ENCODE measurements at places on chromosomes 6 and 20.

DNA sequence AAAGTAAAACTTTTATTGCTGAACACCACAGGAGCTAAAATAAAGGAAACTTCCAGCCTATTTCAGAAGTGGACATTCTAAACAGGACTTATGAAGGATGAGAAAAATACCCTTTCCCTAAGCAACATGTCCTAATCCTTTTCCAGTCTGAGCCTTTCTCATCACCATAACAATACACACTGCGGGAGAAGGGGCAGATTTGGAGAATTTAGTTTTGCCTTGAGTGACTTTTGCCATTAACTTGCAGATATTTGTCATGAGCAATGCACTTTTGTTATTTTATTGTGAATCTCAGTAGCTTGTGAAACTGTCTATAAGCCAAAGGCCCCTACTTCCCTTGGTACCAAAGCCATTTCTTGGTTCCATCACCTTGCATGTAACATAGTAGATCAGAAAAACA, 53.0 kb upstream of the OLIG3 start:
- DNase-seq, result no peak

DNA sequence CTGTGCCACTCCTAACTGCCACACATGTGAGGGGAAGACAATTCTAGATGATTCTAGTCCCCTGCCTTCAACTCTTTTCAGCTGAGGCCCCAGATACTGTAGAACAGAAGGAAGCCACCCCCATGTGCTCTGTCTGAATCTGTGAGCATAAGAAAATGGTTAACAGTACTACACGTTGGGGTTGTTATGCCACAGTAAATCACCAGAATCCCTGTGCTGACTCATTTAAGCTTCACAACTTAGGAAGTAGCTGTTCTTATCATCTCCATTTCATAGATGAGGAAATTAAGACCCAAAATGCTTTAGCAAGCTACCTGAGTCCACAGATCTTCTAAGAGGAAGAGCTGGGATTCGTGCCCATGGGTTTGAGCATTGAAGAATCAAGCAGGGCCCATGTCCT, 27.4 kb upstream of the SCRT2 start:
- no peak for DNase-seq

- no peak for DNase-seq
These were observed 4.5 kb downstream of the SNX5 start for GRCh38 chr20:17964073-17964472.

DNA sequence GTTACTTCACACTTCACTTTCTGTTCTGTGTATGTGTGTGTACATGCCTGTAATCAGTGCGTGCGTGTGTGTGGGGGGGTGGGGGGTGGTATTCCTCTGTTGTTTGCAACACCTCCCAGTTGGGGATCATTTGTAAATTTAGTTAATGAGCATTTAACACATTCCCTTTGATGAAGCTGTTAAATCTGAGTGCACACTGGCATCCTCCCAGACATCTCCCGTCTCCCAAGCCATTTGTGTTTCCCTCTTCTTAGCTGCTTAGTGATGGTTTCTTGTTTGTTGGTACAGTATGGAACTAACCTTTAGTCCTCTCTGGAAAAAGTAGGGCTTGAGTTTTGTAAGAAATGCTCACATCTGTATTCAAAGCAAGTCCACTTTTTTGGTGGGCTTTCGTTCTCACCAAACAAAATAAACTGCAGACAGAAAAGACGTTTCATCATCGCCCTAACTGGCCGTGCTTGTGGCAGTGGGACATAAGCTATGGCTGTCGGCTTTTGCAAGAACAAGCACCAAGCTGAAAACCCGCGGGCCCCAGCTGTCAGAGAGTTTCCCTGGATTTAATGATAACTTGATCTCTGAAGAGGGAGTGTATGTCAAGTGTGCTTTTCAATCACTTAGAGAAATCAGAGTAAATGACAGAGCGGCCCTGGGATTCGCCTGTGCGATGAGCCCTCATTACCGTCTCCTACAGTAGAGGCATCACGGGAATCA, 54.9 kb upstream of the SASH1 start:
- no peak for DNase-seq

- DNase-seq, result no peak
These were observed 23.7 kb upstream of the PPP1R14C start for GRCh38 chr6:150119173-150119572.

- DNase-seq, result no peak
These were observed 510.7 kb upstream of the SULF2 start for GRCh38 chr20:48295966-48296421.

DNA sequence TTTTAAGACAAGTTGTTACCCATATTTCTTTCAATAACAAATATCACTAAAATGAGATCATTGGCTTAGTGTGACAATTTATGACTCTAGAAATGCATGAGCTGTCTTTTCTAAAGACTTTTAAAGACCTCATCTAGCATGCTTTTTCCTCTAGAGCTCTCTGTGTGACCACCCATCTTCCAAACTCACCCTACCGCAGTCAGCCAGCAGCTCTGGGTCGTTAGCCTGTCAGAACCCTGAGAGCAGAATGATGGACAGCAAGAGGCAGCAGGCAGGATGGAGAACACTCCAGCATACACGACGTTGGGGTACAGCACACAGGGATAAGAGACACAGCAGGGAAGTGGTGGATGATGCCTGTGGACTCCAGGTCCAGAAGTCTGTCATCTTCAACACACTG, 45.1 kb upstream of the TBX18 start:
- DNase-seq, result no peak

GRCh38 chr20:53813636-53814035, 220.0 kb upstream of the ZNF217 start:
- DNase-seq, result no peak

- DNase-seq, result no peak
These were observed 4.1 kb downstream of the LINC00237 start for GRCh38 chr20:21101932-21102575.

- no peak for DNase-seq
These were observed 58.6 kb downstream of the GFOD1 start for GRCh38 chr6:13428583-13429405.

DNA sequence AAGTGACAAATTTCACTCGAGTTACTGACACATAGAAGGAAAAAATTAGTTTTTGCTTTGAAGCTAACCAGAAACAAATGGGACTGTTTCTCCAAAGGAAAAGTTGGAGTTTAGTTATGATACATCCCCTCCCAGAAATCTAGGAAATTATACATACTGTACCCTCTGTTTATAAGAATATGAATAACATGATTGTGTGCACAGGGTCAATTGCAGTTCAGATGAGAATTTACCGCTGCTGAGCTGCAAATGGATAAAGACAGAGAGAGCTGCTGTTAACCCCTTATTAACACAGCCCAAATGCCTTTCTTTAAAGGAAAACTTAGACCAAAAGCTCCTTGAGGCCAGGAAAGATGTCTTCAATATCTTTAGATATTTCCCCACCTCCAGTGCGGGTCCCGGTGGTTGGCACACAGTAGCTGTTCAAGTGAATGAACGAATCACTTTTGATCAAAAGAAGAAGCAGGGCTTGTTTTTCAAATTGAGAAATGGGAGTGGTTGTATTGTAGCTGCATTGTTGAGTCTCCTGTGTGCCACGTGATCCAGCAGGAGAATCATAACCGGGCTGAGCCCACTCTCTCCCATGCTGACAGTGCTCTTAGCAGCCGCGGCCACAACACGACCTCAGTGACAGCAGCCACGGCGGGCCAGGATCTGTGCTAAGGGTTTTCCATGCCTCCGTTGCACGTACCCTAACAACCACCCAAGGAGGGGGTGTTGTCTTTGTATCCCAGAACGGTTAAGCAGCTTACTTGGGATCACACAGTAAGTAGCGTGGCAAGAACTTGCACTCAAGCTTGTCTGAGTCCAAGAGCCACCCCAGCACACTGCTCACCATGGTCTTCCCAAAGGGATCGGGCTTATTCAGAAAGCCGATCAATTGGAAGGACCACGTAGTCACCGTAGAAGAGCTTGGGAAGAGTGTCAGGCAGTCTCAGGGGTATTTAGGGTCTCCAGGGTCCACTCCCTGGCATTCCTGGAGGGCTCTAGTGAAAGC, 53.5 kb upstream of the BMP6 start:
- DNase-seq, result no peak

DNA sequence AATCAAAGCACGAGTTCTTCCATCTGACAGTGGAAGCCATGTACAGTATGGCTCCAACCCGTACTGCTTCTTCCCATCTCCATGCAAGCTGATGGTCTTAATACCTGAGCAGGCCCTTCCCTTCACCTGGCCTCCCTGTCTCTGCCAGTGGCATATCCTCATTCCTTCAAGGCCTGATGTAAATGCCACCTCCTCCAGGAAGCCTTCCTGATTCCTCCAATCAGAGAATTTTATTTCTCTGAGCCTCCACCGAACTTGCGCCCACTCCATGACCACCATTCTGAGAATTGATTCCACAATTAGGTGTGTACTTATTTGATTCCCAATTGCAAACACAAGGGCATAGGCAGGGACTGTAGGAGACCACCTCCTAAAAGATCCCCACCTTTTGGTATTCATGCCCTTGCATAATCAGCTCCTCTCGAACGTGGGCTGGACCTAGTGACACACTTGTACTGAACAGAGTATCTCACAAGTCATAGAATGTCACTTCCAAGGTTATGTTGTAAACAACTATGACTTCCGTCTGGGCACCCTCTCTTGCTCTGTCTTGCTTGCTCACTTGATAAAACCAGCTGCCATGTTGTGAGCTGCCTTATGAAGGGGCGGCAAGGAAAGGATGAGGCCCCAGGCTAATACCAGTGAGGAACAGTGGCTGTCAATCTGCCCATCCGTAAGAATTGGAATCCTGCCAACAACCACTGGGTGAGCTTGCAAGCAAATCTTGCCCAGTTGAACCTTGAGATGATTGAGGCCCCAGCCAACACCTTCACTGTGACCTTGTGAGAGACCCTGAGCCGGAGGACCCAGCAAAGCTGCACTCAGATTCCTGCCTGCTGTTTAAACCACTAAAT, 38.8 kb downstream of the CPNE5 start:
- no peak for DNase-seq

DNA sequence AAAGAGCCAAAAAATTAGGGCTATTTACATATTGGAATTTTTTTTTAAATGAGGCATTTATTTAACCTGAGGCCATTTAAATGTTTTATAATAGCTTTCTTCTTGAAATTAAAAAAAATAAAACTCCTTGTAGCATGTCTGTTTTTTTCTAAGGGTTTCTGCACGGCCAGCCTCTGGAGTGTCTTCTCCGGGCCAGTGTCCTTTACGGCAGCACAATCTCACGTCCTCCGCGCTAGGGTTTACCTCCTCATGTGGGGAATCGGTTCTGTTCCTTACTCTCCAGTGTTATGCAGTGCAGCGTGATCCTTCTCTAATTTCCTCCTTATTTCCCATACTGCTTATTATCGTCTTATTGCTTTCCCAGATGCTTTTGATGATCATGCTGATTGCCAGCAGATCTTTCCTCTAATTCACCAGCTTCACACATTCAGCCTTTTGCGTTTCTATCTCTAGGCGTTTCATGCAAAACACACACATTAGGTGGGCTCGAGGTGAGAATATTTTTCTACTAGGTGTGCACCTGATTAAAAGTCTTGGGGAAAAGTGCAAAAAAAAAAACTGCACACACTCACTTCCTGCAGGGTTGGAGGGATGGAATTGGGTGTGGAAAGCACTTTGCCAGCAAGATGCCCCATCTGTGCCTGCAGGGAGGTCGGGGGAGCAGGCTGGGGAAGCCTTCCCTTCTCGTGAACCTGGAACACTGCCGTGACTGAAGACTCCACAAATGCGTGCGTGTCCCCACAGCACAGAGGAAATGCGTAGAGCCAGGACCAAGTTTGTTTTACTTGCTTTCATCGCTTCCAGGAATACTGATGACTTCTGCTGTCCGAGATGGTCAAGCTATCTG, 56.1 kb downstream of the PSMG4 start:
- DNase-seq, result no peak

GRCh38 chr6:64034910-64035655, 399.5 kb downstream of the PHF3 start:
- no peak for DNase-seq

DNA sequence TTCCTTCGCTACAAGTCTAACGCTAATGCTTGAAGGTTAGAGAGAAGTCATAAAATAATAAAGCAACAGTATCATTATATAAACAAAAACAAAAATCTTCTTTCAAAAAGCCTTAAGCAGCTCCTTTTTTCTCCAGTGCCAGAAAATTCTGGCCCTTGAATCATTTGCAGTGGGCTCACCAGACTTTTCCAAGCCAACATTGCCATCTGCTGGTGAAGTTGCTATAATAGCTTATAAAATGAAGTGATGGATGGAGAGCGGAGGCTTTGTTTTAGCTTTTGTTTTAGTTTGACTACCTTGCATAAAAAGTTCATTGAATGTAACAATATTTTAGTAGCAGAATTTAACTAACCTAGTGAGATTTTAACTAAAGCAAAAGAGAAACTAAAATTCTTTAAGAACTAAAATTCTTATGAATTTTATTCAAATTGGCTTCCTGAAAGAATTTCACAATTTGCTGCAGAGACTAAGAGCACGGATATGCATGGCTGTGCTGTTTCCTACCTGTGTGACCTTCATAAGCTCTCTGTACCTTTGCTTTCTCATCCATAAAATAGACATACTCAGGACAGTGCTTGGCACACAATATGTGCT, 44.8 kb upstream of the SLC2A12 start:
- DNase-seq, result peak; percentile 28

DNA sequence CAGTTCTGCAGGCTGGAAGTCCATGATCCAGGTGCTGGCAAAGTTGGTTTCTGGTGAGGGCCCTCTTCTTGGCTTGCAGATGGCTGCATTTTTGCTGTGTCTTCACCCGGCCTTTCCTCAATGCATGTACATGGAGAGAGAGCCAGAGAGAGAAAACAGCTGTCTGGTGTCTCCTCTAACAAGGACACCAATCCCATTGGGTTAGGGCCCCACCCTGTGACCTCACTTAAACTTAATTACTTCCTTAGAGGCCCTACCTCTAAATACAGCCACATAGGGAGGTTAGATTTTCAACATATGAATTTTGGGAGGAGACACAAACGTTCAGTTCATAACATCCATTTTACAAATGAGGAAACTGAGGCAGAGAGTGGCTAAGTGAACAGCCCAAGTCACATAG, 202.4 kb downstream of the ZMYND8 start:
- no peak for DNase-seq

DNA sequence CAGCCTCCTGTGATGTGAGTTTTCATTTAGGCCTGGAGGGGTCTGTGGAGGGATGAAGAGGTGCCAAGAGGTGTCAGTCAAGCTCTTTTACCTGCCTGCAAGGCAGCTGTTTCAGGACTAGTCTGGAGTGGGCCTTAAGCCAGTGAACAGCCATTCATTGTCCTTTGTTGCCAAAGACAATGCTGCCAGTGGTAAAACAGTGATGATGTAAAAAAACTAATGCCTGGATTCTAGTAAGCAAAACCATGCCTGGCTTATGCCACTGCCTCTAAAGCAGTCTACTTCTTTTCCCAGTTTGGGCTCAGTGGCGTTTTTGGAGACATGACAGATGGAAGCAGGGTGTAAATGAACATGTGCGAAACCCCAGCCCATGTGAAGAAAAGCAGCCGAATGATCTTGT, 93.5 kb upstream of the KCNK16 start:
- no peak for DNase-seq

- no peak for DNase-seq
These were observed 6.1 kb upstream of the PSORS1C2 start for GRCh38 chr6:31144970-31145340.
